ENCODE measurements at places on chromosomes 6 and 20.

- DNase-seq: no peak
Measured at GRCh38 chr6:39642270-39642669, 82.9 kb downstream of the KIF6 start.

GRCh38 chr6:6438286-6438685 lies 117.8 kb upstream of the F13A1 start:
- no peak for DNase-seq

DNA sequence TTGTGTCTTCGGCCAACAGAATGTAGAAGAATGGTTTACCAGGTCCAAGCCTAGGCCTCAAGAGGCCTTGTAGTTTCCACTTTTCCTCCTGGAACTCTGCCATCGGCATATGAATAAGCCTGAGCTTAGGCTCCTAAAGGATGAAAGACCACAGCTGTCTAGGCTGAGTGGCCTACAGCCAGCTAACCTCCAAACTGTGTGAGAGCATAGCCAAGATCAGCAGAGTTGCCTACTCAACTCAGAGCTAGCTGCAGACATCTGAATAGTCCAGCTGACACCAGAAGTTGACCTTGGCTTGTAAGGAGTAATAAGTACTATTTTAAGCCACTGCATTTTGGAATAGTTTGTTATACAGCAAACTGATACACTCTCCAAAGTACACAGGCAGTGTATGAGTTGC lies 52.6 kb upstream of the SMIM29 start:
- no peak for DNase-seq

DNA sequence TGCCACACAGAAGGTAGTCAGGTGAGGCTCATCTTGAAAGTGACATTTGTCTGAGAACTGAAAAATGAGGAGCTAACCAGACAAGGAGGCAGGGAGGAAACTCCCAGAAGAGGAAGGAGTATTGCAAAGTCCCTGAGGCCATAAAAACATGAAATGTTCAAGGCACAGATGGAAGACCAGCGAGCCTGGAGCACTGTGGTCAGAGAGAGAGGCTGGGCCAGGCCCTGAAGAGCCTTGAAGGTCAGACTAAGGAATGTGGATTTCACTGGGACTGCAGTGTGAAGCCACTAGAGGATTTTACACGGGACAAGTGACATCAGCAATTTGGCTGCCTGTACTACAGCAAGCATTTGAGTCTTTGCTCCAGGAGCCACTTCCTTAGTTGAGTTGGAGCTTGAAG lies 21.1 kb upstream of the TMEM181 start:
- DNase-seq: no peak

DNA sequence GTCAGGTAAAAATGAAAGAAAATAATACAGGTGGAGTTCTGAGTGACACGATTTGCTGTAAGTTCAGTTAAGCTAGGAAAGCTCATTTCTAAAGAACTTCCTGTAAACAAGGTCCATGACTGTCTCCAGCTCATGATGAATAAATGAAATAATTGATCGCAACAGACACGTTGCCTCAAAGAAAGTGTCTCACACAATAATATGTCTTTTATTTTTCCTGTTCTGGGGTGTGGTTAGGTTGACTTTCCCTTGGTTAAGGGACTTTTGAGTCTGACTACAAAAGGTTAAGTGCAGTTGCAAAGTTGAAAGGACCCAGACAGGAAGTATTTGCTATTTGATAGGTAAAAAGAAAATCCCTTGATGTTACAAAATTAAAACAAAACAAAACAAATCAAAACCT lies 304.2 kb upstream of the PRDM1 start:
- DNase-seq: no peak

- DNase-seq: no peak
Measured at GRCh38 chr6:46505693-46506512, 14.7 kb upstream of the RCAN2 start.

- DNase-seq: no peak
Measured at GRCh38 chr20:32611286-32611685, 26.2 kb upstream of the NOL4L start.

DNA sequence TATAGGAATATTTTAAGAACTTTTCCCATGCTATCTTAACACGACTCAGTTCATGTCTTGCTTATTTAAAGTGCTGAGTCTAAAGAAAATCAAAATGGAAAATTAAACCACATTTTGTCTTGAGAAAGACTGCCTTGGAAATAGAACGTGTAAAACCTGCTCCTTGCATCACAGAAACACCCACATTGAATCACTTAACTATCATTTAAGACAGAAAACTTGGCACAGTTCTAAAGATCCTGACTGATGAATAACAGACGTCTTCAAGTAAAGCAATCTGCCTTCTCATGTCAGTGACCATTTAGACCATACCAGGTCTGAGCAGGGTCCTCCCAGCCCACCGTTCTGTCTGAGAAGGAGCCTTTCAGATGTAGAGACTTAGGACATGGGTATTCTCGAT lies 7.4 kb downstream of the PERP start:
- DNase-seq: no peak

- DNase-seq: no peak
Measured at GRCh38 chr6:46565531-46565930, 74.3 kb upstream of the RCAN2 start.

- no peak for DNase-seq
Measured at GRCh38 chr6:15296735-15297134, 50.9 kb downstream of the JARID2 start.

DNA sequence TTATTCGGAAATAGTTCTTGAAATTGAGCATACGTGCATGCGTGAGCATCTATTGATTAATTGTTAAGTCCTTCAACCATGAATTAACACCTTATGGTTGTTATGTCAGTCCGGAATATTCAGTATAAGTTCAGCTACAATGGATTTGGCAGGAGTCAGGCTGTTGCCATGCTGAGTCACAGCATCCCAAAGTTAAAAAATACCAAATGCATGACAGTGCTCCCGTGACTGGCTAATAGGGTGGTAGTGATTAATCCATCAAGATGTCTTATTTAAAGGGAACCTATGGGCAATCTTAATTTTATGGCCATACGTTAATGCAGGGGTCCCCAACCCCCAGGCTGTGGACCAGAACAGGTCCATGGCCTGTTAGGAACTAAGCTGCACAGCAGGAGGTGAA lies 10.5 kb downstream of the RAE1 start:
- DNase-seq: no peak

GRCh38 chr6:124536842-124537191 lies 425.4 kb upstream of the RNF217 start:
- DNase-seq: no peak

DNA sequence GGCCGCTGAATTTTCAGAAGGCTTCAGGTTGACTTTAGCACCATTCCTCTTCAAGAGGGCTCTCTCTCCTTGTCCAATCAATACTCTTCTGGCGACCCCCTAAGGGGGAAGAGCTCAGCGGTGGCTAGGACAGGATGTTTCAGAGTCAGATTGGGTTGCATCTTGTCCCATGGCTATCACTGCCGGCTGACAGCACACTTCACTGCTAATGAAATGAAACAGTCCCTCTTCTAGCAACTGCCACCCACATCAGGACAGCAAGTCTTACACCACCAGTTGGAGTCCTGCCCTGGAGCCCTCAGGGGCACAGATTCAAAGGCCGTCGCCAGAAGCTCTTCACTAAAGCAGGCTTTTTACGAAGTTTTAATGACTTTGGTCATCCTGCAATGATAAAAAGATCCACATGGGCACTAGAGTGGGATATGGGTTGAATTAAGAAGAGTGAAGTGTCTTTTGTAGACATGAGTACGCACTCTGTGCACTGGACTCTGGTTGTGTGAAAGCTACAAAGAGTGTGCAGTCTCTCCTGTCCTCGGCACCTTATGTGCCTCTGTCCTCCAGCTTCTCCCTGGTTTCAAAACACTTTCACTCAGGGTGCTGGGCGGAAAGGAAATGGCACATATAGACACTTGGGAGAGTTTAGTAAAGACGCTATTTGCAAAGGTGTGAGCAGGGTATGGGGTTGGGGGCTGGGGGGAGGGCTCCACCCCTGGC lies 66.1 kb upstream of the SLC22A16 start:
- no peak for DNase-seq

GRCh38 chr6:3751077-3751729 lies at the start of gene PXDC1:
Gene PXDC1 (minus strand): TSS chr6:3751713. CDS start chr6:3751531, 182 bp downstream.
- no peak for DNase-seq

- DNase-seq: no peak
Measured at GRCh38 chr6:107656883-107657282, 167.0 kb downstream of the SOBP start.

DNA sequence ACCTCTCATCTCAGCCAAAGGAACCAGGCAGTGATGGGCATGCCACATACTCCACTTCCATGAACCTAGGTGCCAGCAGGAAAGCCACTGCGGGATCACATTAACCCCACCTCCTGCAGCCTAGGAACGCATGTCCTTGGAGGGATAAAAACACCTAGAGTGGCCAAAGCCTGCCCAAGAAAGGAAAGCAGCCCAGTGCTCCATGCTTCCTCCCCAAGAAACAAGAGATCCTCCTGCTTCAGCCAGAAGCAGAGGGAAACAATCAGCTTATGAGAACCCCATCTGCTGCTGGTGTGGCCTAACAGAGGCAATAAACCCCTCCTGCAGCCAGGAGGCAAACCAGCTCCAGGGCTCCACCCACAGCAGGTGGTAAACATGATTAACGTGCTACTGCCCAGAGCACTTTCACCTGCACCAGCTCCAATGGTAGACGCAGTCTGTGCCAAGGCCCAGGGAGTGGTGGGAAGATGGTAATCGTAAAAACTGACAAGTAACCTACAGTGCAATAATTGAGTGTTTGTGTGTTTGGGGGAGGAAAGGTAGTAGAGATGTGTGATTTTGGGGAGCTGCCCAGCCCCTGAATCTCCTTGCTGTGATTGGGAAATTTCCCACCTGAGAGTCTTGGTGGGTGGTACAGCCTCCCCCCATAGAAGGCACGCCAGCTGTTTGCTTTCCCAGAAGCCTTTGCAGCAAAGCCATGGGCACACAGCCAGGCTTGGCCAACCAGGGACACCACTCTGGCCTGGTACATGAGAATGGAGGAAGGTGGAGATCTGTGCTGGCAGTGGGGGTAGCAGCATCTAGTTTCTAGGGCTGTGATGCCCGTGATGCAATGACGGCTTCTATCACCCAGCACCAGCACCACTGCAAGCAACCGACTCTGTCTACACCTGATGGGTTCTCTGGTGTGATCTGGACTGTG lies 50.6 kb upstream of the TBC1D7 start:
- DNase-seq: no peak

- DNase-seq: no peak
Measured at GRCh38 chr20:59455402-59456341, 148.7 kb upstream of the PHACTR3 start.

GRCh38 chr6:113763876-113764275 lies 93.3 kb upstream of the MARCKS start:
- DNase-seq: no peak

- DNase-seq: no peak
Measured at GRCh38 chr6:143196525-143197225, 136.0 kb downstream of the AIG1 start.

- DNase-seq: no peak
Measured at GRCh38 chr6:7956257-7956656, 45.7 kb upstream of the TXNDC5 start.

DNA sequence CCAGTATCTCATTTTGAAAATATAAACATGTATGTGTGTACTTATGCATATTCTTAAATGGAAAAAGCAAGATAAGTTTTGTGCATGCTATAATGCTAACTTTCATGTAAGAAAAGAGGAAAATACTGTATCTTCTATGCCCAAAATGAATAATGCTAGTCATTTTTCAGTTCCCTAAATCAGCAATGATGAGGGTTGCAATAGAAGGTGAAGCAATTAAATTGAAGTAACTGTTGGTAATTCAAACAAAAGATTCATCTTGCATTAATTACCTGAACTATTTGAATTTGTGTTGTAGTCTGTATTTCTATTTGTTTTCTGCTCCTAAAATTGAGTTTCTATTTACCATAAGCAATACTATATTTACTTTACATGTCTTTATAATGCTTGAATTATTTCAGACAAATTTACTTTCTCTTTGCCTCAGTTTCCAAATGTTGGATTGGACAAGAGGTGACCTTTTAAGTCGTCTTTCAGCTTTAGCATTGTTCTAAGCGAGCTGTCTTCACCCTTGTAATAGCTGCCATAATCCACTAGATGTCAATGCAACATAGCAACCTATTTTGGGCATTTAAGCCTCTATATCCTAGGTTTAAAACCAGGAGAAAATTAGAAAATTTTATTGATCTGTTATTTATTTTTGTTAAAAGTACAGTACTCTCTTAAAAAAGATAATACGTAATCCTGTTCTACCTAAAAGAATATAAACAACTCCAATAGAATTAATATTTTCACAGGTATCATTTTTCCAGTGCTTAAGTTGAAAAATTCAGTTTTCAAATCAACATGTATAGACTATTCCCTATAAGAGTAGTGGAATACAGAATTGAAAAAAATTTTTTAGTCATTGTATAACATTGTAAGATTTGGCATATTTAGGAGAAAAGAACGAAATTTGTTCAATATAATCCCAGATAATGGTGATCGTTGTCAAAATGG lies 52.3 kb upstream of the IFNGR1 start:
- DNase-seq: no peak

- DNase-seq: no peak
Measured at GRCh38 chr6:130505808-130506598, 140.2 kb downstream of the TMEM200A start.

Measured in activated naive CD4-positive, alpha-beta T cell (primary cell).